Testis (tissue), 5 donors: ENCODE measurements at places on chromosomes 3 and 15. TPM values are rescaled to one million over a fixed set of nuclear protein-coding genes. Genes with fewer than 3 reads are reported as not detected.
A peak's percentile ranks its signal among the peaks of the same experiment; 100 is the strongest.

The CEMIP gene
- polyA plus RNA-seq, result 7.5 TPM

The STAG1 gene
- 14.3 TPM for polyA plus RNA-seq

The DPH6 gene
- 11.6 TPM for polyA plus RNA-seq

GRCh38 chr3:23667536-23668429 is 138.0 kb upstream of the UBE2E1 start:
- no peaks in the 10 kb centered on the region for H3K27me3 ChIP-seq
- H3K27ac ChIP-seq, result no peak overlapping the region
- H3K4me1 ChIP-seq, result peaks cover 14% of the 10 kb centered on the region
- H3K4me3 ChIP-seq, result no peak overlapping the region

GRCh38 chr3:97896129-97896528 is 74.3 kb downstream of the CRYBG3 start:
- DNase-seq, result no peak
- H3K27ac ChIP-seq, result no peak overlapping the region
- no peaks in the 10 kb centered on the region for H3K4me1 ChIP-seq
- no peak overlapping the region for H3K4me3 ChIP-seq
- H3K36me3 ChIP-seq, result no peaks in the 10 kb centered on the region

- H3K4me3 ChIP-seq, result no peak overlapping the region
- no peak overlapping the region for H3K27ac ChIP-seq
- H3K36me3 ChIP-seq, result no peaks in the 10 kb centered on the region
- peak; percentile 19 for DNase-seq
- H3K4me1 ChIP-seq, result no peaks in the 10 kb centered on the region
Measured at GRCh38 chr3:22729981-22730380, 473.1 kb upstream of the UBE2E2 start.

GRCh38 chr3:122415762-122416654 is at the start of gene WDR5B:
Gene WDR5B, minus strand, starts transcription at chr3:122416062. Its CDS starts 534 bp downstream, at chr3:122415528.
- DNase-seq, result peak; percentile 97
- peaks cover 16% of the 10 kb centered on the region for H3K4me1 ChIP-seq
- H3K4me3 ChIP-seq, result peak within 1 kb of the TSS; percentile 78
- H3K27me3 ChIP-seq, result no peaks in the 10 kb centered on the region
- H3K27ac ChIP-seq, result peak within 1 kb of the TSS; percentile 61

GRCh38 chr3:121660356-121661171 is at the start of gene HCLS1:
Gene HCLS1, minus strand, starts transcription at chr3:121660903. Its CDS starts 2,556 bp downstream, at chr3:121658347.
- no peaks in the 10 kb centered on the region for H3K36me3 ChIP-seq
- DNase-seq, result peak; percentile 47
- no peaks in the 10 kb centered on the region for H3K27me3 ChIP-seq
- H3K4me1 ChIP-seq, result no peaks in the 10 kb centered on the region
- H3K27ac ChIP-seq, result no peak within 1 kb of the TSS

GRCh38 chr3:100850701-100851100 is 141.4 kb downstream of the TFG start:
- no peak for DNase-seq
- H3K4me3 ChIP-seq, result no peak overlapping the region
- H3K27me3 ChIP-seq, result no peaks in the 10 kb centered on the region

GRCh38 chr3:89038869-89039268 is 68.6 kb upstream of the EPHA3 start:
- no peaks in the 10 kb centered on the region for H3K27me3 ChIP-seq
- H3K36me3 ChIP-seq, result no peaks in the 10 kb centered on the region
- H3K4me3 ChIP-seq, result no peak overlapping the region
- H3K27ac ChIP-seq, result no peak overlapping the region
- DNase-seq, result no peak
